ENCODE measurements at places on chromosomes 5 and 9.

DNA sequence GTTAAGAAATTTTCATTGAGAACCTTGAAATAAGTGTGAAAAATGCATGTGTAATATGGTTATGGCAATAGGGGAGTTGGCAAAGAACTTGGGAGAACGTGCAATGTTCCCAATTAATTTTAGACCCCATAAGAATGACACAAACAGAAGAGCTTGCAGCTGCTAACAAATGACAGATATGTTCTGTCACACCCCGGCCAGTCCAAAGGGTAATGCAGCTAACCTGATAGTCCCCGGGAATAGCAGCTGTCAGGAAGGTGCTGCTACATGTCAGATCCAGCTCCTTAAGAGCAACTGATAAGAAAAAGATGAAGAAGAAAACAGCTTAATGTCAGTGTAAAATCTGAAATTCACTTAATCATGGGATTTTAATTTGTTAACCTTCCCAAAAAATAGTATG is 30.4 kb downstream of the SEMA5A start:
- DNase-seq, result no peak

- DNase-seq, result no peak
Observed at GRCh38 chr5:112116371-112116770, 302.7 kb downstream of the EPB41L4A start.

GRCh38 chr5:151618907-151619306 is 27.8 kb upstream of the FAT2 start:
- no peak for DNase-seq

GRCh38 chr5:135067587-135067986 is 33.6 kb upstream of the PITX1 start:
- DNase-seq, result no peak

DNA sequence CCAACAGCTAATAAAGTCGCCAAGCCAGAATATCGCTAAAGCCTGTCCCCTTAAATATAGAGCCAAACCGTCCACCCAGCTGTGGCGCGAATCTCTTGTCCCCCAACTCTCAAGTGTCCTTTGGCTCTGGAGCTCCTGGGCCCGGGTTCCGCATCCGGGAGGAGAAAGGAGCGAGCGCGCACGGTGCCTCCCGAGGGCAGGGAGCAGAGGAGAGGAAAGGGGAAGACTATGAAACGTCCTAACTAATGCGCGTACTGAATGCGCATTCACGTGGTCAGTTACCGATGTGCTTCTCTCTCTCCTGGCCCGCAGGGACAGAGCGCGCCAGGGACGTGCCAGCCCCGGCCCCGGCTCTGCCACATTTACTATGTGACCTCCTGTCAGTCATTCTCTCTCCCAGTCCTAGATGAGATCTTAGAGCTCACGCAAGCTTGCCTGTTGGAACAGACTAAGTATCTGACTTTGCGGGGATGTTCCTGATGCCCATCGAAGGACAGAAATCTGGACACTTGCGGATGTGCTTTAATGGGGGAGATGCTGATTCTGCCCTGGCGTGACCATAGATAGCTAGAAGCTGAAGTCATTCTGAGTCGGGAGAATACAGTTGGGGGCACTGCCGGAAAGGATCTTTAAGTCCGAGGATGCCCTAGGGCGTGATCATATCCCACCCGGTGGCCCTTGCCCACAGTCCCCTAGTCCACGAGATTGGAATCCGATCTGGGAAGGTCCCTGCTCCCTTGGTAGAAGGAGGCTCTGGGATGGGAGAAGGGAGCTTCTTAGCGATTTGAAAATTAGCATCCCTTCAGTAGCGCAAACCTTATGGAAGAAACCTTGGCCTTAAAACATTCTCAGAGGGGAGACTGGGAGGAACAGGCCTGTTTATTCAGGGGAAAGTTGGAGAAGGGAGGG is 5.7 kb upstream of the EBF1 start:
- no peak for DNase-seq

GRCh38 chr5:158485047-158485446 is 614.7 kb downstream of the EBF1 start:
- no peak for DNase-seq

DNA sequence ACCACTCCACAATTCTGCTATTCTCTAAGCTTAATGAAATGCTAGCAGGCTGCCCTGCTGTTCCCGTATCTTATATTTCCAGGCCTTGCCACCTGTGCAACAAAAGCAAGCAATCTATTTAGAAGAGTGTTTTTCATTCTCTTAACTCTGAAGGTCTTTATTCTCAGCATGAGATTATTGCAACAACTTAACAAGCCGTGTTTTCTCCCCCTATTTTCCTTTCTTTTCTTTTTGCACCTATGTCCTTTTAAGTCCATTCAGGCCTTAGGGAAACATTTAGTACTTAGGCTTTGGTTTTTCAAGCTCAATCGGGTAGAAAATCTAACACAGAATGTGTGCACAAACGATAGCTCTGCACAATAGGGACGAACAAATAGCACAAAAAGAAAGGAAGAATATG is 89.6 kb upstream of the DMRTA1 start:
- DNase-seq, result no peak

DNA sequence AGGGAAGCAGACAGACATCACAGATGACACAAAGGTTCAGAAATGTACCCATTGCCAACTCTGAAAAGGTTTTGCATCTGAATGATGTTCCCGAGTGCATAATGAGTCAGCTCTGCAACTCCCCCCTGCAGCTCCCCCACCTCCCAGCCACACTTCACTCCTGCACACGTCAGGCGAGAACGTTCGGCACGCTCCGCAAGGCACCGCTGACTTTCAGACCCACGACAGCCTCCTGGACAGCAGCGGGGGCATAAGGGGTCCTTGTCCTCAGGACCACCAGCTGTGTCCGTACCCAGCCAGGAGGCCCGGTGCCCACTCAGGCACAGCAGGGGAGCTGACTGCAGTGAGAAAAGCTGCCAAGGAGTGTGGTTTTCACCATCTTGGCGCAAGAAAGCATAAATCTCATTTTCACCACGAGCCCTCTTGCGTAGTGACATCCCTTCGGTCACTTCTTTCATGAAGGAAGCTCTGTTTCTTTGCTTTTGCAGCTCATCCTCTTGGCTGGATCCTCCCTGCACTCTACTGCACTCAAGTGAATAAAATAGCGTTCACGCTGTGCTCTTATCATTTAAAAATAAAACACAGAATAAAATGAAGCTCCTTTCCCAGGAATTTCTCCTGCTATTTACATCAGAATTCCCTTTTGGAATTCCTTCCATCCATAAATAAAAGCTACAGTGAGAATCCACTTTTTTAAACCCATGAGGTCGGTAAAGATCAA is 9.9 kb downstream of the GFPT2 start:
- DNase-seq, result no peak

- DNase-seq, result no peak
Observed at GRCh38 chr5:44568519-44568918, 179.3 kb upstream of the FGF10 start.

DNA sequence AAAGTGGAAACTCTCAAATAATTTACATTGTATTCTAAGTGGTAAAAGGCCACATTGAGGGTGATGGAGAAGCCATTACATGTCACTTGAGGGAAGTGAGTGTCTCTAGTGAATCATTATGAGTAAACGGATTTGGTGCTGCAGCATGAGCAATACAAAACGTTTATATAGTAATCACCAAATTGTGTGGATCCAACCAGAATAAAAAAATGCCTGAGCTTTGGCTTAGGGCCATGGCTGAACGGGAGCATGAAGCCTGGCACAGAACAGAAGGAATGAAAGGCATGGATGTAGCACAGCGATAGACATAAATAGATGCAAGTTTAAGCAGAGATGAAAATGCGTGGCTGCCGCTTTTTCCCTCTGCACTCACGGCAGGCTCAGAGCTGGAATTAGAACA is 58.3 kb downstream of the PTTG1 start:
- DNase-seq, result no peak
